ENCODE measurements at places on chromosomes 4 and X.

DNA sequence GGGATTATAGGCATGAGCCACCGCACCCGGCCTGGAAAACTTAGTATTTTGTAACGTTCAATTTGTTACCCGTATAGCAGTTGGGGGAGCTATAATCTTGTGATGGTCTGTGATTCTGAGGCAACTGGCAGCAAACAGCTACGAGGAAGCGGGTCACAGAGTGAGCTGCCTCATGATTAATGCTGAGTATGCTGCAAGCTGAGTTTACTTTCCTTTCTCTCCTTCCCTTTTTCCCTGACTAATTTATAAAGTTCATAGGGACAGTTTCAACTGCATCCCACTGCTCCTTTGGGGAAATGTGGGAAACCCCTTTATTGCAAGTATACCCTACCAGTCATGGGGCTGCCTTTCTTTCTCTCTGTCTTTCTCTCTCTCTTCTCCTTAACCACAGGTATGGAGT is 17.7 kb upstream of the ELOVL6 start:
- peak; percentile 28 for DNase-seq

DNA sequence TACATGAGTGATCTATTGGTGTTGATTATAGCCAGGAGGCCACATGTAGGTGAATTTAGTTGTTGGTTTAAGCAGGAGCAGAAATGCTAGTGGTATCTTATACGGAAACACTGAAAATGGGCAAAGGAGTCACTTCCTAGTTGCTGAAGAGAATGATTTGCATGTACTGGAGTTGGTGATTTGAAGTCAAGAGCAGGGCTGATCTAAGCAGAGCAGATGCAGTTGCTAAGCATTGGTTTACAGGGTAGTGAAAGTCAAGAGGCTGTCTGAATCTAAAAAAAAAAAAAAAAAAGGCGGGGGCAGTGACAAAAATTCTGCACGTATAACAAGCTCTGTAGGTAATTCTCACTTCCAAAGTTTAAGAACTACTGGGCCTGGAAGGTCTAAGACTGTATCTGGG is 90.4 kb upstream of the HPRT1 start:
- DNase-seq: no peak

DNA sequence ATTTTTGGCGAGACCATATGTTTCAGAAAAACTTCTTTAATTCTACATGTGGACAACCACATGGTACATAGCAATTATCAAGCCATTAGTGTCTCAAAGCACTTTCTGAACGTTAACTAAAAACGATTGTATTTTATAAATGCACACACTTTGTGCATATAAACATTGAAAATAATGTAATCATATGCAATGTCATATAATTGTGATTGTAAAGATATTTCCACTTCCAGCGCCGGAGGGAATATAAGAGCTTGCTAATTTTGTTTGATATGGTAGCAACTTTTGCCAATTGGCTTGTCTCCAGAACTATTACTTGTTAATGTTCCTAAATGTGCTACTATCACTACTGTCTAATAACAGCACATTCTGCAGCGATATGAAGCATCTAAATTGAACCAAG is 162.3 kb upstream of the SMIM31 start:
- no peak for DNase-seq

DNA sequence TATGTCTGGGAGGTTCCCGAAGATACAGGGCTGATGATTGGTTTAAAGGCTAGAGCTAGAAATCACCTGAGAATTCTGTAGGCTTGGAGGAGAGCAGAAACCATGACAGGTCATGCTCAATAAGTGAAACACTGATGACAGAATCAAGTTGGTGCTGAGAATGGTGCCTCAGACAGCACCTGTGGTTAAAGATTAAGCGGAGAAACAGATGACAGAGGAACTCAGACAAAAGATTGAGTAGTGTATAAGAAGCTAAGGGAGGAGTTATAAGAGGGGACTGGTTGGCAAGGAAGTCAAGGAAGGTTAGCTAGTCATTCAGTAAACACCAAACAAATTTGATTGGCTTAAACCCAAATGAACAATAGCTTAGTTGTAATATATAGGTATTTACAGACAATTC is 385.4 kb upstream of the CNKSR2 start:
- DNase-seq: peak; percentile 48

GRCh38 chr4:74014332-74014731 is 15.9 kb upstream of the CXCL5 start:
- no peak for DNase-seq

GRCh38 chr4:74751247-74751646 is 43.1 kb downstream of the BTC start:
- DNase-seq: no peak

- DNase-seq: peak; percentile 63
Observed at GRCh38 chrX:119477812-119478232, 9.6 kb downstream of the SLC25A5 start.

DNA sequence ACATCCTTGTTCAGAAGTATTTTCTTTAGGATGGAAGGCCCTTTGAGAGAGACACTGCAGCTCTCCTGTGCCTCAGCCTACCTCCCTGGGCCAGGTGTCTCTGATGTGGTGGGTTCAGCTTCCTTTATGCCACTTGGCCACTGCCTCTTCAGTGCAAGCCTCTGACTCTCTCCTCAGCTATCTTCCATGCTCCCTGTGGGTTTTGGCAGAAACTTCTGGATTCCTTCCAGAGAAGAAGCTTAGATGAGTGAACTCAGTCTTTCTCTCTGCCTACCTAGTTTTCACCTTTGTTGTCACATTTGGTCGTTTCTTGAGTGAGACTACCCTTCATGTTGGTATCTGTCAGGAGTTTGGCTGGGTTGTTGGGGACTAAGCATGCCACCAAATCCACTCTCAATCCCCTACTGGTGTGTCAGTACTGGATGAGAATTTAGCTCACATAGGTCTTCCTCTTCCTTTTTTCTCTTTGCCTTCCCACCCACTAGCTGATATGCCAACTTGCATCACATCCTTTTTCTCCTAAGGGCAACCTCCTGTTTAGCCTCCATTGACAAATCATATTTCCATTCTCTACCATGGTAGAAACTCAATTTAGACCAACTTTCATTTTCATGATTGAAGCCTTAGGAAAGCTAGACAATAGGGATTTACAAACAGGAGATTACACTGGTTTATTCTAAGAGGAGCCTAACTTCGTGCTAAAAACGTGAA is 32.0 kb downstream of the IL15 start:
- peak; percentile 48 for DNase-seq

- peak; percentile 8 for DNase-seq
Observed at GRCh38 chr4:66178906-66179305, 508.6 kb upstream of the EPHA5 start.

- peak; percentile 76 for DNase-seq
Observed at GRCh38 chrX:56802921-56803849, 74.1 kb downstream of the NBDY start.

DNA sequence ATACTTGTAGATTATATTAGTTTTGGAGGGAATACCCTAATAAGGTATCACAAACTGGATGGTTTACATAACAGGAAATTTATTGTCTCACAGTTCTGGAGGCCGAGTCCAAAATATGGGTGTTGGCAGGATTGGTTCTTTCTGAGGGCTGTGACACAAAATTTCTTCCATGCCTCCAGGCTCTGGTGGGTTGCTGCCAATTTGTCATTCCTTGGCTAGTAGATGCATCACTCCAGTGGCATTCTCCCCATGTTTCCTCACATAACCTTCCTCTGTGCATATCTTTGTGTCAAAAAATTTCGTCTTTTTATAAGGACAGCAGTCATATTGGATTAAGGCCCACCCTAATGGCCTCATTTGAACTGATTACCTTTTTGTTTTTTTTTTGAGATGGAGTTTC is 49.3 kb downstream of the APELA start:
- no peak for DNase-seq

- no peak for DNase-seq
Observed at GRCh38 chr4:78310007-78310739, 241.4 kb upstream of the ANXA3 start.

DNA sequence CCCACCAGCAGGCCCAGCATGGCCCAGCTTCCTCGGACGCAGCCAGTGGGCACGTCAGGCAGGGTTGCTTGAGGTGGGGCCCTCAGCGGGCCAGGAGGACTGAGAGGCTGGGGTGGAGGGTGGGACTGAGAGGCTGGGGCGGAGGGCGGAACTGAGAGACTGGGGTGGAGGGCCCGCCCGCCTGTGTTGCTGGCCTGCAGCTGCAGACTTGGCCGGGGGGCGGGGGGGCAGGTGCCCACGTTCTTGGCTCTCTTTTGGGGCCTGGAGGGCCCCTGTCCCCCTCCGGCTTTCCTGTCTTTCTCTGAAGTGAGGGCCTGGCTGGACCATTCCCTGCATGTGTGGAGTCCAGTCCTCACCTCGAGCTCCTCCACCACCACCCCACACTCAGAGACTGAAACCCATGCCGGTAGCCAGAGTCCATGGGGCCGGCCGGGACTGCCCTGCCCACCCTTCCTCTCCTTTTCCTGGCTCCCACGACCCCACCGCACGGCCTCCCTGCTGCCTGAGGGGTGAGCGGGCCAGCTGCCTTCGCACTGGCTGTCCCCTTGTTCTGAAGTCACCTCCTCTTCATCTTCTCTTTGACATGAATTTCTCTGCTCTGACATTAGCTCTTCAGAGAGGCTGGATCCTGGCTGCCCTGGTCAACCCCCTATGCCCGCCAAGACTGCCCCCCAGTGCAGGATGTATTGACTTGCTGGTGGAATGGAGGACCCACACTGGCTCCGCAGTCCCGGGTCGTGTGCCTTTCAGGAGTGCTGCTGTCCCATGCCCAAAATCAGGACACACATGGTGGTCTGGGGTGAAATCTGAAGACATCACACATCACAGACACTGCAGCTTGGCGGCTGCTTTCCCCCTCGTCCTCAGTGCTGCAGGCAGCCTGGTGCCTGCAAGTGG is 10.1 kb upstream of the NKX1-1 start:
- no peak for DNase-seq

DNA sequence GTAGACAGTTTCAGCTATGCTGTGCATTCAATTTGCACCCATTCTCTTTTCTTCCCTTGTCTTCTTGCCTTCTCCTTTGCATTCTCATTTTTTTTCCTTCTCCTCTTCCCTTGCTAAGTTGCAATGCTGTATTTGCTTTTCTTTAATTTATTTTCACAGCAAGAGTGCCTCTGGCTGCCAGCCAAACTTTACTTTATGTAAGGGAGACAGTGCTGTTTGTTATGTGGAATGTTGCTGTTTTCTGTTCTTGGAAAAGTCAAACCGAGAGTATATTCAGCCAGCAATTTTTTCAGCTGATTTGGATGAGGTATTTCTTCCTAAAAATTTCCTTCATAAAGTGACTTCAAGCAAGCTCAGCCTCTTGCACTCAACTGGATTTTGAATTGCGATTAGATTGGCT is 1293.4 kb downstream of the ARAP2 start:
- DNase-seq: no peak

DNA sequence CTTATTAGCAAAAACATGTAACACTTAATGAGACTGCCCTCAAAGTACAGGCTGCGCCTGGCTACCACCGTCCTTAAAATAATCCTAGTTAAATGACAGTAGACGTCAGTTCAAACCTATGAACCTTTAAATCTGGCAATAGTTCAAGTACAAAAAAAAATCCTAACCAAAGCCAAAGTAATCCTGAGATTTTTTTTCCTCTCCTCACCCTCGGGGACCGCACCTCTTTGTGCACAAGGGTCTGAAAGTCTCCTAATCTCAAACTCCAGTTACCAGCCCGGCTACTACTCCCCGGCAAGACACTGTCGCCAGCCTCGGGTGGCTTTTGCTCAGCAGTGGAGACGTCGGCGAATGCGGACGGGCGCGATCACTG is 439 bp downstream of the SEC31A start:
- no peak for DNase-seq

DNA sequence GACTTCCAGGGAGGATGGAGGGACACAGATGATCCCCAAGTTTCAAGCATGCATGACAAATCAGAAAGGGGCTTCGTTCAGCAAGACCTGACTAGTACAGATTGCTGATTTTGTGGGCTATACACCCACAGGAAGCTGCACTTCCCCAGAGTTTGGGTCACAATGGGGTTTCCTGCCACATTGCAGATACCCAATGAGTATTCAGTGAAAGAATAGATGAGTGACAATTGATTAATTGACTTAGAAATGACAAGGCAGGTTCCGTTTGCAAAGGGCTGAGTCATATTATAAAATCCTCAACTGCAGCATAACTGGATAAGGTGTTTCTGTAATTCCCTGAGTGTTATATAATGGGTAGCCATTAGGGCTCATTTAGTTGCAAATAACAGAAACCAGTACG is 146.6 kb upstream of the TBL1X start:
- no peak for DNase-seq

DNA sequence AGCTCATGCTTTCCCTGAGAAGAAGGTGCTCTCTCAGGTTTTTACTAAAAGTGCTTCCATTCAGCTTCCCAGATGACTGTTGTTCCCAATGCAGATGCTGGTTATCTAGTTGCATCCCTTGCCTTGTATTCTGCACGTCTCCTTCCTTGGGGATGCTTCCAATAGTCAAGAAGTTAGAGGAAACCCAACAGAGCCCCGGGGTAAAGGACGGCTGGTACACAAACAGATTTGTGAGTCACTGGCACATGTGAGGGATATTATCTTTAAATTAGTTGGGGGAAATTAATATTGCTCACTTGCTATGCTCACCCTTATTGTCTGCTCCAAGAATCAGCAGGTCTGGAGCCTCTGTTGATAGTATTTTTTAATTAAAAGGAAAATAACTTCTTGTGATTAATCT is 465.2 kb upstream of the BOD1L1 start:
- DNase-seq: no peak

DNA sequence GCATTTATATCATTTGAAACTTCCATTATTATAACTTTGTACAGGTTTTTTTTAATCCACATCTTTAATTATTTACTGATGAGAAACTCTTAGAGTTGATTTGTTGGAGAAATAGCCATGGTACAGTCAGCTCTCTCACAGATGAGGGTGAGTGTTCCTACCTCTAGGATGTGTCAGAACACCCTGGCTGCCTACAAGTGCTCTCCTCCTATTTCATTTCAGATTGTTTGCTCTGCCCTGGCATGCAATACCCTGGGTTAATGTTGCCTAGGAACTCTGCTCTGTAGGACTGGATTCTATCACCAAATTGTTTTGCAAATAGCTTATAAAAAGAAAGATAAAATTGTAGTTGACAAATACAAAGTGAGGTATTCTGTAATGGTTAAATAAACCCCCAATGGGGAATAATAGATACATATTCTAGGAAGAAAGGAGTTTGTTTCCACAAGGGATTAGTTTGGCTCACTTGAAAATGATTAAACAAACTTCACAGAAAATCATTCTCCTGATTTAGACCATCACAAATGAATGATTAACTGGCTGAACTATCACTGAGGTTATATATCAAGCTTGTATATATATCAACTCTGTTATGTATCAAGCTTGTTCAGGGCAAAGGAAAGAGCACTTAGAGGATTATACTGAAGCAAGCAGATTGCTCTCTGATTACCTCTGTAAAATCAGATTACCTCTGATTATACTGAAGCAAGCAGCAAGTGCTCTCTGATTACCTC is 150.0 kb downstream of the PDE5A start:
- peak; percentile 83 for DNase-seq

GRCh38 chr4:154781983-154782293 is 866 bp downstream of the RBM46 start:
- DNase-seq: no peak

- no peak for DNase-seq
Observed at GRCh38 chrX:72230290-72230689, 8.5 kb downstream of the ERCC6L start.

- DNase-seq: peak; percentile 74
Observed at GRCh38 chrX:139126493-139126892, 404.0 kb upstream of the F9 start.

All from kidney tubule cell (primary cell).